ENCODE measurements at places on chromosomes 1 and 21. TPM values are rescaled to one million over a fixed set of nuclear protein-coding genes. Genes with fewer than 3 reads are reported as not detected.
A peak's percentile ranks its signal among the peaks of the same experiment; 100 is the strongest.

CELA2B gene
- total RNA-seq, result 18.3 TPM

RXFP4 gene
- total RNA-seq, result not detected

F3 gene
- 13.2 TPM for total RNA-seq

PDPN gene
- total RNA-seq, result not detected

- no peaks in the 10 kb centered on the region for H3K27me3 ChIP-seq
- DNase-seq, result peak; percentile 81
- no peaks in the 10 kb centered on the region for H3K4me1 ChIP-seq
Observed at GRCh38 chr1:215566556-215567490, at the start of gene KCTD3. Gene KCTD3, plus strand, starts transcription at chr1:215567304. Its CDS starts 382 bp downstream, at chr1:215567686.

DNA sequence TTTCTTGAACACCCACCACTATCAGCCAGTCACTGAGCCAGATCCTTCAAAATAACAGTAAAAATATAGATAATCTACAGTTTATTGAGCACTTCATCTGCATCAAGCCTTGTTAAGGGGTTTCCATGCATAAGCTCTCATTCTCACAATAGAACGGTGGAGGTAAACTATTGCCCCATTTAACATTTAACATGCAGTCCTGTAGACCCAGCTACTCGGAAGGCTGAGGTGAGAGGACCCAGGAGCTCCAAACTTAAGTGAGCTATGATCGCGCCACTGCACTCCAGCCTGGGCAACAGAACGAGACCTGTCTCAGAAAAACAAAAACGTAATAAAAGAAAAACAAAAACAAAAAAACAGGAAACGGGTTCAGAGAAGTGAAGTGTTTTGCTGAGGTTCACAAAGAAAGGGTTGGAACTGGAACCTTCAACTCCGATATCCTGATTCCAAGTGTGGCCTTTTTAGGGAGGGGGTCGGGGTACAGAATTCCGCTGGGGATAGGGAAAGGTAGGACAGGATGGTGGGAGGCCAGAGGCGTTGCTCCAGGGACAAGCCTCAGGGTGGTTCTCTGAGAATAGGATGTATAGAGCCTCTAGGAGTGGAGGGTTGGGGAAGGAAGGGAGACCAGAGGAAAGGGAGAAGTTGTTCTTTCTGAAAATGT, 11.6 kb upstream of the SESN2 start:
- no peak for DNase-seq
- no peaks in the 10 kb centered on the region for H3K27me3 ChIP-seq
- peaks cover 12% of the 10 kb centered on the region for H3K4me1 ChIP-seq
- H3K36me3 ChIP-seq, result no peaks in the 10 kb centered on the region
- no peak overlapping the region for H3K27ac ChIP-seq

DNA sequence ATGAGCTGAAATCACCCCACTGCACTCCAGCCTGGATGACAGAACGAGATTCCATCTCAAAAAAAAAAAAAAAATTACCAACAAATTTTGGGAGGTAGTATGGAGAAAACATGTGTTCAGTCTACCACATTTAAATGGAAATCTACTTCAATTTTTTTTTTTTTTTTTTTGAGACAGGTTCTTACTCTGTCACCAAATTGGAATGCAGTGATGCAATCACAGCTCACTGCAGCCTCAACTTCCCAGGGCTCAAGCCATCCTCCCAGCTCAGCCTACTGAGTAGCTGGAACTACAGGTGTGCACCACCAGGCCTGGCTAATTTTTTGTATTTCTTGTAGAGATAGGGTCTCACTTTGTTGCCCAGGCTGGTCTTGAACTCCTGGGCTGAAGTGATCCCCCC, 82.1 kb downstream of the GFI1 start:
- H3K4me3 ChIP-seq, result no peak overlapping the region
- no peak for DNase-seq
- H3K27me3 ChIP-seq, result no peaks in the 10 kb centered on the region
- H3K27ac ChIP-seq, result no peak overlapping the region

DNA sequence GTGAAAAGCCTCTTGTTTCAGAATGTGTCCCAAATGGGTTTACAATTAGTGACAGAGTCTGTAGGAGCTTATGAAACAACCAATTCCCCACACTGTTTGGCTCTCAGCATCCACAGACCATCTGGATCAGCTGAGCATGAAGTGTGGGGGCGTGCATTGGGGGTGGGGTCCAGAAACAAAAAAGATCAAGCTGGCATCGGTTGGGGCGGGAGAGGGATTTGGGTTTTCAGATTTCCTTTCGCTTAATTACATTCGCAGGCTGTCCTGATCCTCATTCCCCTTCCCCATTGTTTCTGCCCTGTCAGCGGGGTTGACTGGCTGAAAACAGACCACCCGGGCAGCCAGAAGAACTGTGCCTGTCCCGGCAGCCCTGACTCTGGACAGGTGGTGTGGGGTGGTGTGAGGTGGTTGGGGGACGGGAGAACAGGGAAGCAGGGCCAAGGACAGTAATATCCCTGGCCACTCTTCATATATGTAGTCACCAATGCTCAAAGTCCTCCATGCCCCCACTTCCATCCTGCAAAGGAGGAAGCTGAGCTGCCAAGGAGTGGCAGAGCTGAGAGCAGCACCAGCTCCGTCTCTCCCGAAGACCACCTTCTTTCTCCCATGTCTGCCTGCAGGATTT, 92.0 kb downstream of the IER5 start:
- H3K27ac ChIP-seq, result no peak overlapping the region
- H3K4me1 ChIP-seq, result peaks cover 14% of the 10 kb centered on the region
- no peaks in the 10 kb centered on the region for H3K36me3 ChIP-seq
- no peaks in the 10 kb centered on the region for H3K27me3 ChIP-seq
- peak; percentile 33 for DNase-seq
- H3K4me3 ChIP-seq, result peak overlapping the region; percentile 10

DNA sequence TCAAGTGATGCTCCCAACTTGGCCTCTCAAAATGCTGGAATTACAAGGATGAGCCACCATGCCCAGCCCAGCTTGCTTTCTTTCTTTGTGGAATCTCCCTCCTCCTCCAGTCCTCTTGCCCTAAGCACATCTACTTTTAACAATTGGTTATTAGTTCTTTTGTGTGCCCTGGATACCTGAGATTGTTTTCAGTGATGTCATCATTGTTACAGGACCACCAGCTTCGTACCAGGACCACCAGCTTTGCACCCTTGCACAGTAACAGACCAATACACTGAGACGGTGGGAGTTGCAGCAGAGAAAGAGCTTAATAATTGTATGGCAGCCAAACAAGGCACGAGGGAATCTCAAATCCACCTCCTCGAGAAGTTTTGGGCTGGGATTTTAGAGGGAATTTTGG, 71.3 kb downstream of the CNIH3 start:
- no peaks in the 10 kb centered on the region for H3K4me1 ChIP-seq
- no peak overlapping the region for H3K4me3 ChIP-seq
- H3K36me3 ChIP-seq, result no peaks in the 10 kb centered on the region
- DNase-seq, result no peak
- H3K27ac ChIP-seq, result no peak overlapping the region
- H3K27me3 ChIP-seq, result peaks cover 12% of the 10 kb centered on the region

DNA sequence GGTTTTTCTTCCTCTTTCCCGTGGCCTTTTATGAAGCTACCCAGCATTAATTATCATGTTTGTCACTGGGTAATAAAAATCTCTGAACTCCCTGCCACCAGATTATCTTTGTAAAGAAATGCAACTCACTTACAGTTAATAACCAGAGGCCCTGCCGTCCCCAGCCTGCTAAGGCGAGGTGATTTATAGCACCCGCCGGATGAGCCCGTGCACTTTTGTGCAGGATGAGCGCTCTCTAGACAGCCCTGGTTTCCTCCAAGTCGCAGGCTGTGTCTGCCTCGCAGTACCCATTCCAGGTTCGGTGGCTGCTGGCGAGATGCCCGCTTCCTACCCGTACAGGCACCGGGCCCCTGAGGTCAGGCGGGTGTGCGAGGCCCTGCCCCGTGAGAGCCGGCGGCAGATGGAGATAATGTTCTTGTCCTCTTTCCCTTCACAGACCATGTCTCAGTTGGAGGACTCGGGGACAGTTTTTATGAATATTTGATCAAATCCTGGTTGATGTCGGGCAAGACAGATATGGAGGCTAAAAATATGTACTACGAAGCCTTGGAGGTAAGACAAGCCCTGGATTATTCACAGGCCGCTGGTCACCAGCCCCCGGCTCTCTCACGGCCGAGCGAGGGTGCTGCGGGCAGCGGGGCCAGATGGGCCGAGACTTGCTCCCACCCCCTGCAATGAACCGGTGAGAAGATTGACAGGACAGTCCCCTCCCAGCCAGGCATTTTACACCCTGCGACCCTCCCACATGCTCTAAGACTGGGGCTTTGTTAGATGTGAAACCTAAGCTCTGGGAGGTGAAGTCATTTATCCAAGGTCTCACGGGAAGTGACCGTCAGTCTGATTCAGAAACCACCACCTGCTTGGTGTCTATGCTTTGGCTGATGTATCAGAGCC, 28.5 kb upstream of the SELENON start:
- peaks cover 9% of the 10 kb centered on the region for H3K36me3 ChIP-seq
- peak; percentile 83 for DNase-seq
- peak overlapping the region; percentile 64 for H3K27ac ChIP-seq
- H3K4me1 ChIP-seq, result peaks cover 45% of the 10 kb centered on the region
- peak overlapping the region; percentile 14 for H3K4me3 ChIP-seq

- DNase-seq, result peak; percentile 28
- H3K27ac ChIP-seq, result no peak overlapping the region
- peaks cover 12% of the 10 kb centered on the region for H3K27me3 ChIP-seq
- H3K4me3 ChIP-seq, result no peak overlapping the region
- H3K36me3 ChIP-seq, result no peaks in the 10 kb centered on the region
Observed at GRCh38 chr1:22365331-22366295, 86.0 kb upstream of the ZBTB40 start.

DNA sequence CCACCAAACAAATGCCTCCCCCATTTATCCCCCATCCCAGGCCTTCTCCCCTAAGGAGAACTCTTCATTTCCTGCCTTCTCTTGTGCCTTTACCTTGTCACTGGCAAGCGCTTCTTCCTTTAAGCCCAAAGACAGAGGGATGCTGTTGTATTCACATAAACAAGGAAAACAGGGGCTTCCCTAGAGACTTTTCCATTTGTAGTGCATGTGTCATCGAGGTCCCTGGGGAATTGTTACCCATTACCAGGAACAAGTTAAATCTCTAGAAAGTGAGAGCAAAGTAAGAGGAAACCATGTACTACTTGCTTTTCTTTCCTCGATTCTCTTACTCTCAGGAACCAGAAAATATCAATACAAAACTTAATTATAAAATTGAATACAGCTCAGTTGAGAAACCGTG, 114.4 kb upstream of the DPT start:
- no peaks in the 10 kb centered on the region for H3K27me3 ChIP-seq
- H3K4me1 ChIP-seq, result no peaks in the 10 kb centered on the region
- H3K36me3 ChIP-seq, result no peaks in the 10 kb centered on the region
- DNase-seq, result no peak
- no peak overlapping the region for H3K27ac ChIP-seq
- H3K4me3 ChIP-seq, result no peak overlapping the region

DNA sequence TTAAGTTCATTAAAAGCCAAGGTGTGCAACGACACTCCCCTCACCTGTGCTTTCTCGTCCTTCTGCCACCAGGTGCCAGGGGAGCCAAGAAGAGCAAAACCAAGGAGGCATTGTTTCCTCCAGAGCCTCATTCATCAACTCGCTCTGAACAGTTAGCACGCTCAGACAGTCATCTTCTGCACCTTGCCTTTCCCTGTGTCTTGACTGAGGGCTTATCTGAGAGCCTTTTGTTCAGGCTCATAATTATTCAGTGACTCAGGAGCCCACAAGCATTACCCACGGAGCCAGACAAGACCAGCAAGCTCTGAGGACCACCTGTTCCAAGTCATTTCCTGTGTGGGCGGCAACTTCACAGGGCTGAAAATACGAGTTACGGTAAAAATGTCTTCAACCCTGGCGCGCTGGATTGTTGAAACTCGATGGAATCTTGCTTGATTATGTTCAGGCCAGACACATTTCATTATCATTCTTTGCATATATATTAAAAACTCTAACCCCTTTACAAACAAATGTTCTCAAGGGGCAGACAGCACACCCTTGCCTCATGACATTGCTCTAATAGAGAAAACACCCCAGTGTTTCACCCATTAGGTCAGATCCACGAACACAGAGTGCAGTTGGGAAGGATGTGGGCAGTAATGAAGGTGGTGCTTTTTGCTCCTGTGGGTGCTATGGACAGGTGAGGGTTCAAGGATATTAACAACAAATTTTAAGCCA, 89.7 kb upstream of the RUNX1 start:
- no peaks in the 10 kb centered on the region for H3K36me3 ChIP-seq
- peak overlapping the region; percentile 27 for H3K4me3 ChIP-seq
- H3K4me1 ChIP-seq, result peaks cover 46% of the 10 kb centered on the region

DNA sequence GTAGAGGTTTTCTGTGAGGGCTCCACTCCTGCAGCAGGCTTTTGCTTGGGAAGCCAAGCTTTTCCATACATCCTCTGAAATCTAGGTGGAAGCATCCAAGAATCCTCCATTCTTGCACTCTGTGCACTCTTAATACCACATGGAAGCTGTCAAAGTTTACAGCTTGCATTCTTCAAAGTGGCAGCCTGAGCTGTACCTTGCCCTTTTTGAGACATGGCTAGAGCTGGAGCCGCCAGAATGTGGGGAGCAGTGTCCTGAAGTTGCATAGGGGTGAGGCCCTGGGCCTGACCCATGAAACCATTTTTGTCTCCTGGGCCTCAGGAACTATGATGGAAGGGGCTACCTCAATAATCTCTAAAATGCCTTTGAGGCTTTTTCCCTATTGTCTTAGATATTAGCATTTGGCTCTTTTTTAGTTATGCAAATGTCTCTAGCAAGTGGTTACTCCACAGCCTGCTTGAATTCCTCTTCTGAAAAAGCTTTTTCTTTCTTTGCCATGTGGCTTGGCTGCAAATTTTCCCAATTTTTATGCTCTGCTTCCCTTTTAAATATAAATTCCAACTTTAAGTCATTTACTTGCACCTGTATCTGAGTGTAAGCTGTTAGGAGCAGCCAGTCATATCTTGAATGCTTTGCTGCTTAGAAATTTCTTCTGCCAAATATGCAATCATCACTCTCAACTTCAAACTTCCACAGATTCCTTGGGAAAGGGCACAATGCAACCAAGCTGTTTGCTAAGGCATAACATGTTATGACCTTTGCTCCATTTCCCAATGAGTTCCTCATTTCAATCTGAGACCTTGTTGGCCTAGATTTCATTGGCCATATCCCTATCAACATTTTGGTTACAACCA, 92.1 kb upstream of the ARTN start:
- H3K4me3 ChIP-seq, result no peak overlapping the region
- H3K27ac ChIP-seq, result no peak overlapping the region
- H3K4me1 ChIP-seq, result peaks cover 5% of the 10 kb centered on the region
- no peaks in the 10 kb centered on the region for H3K27me3 ChIP-seq
- no peaks in the 10 kb centered on the region for H3K36me3 ChIP-seq
- no peak for DNase-seq

- H3K27me3 ChIP-seq, result no peaks in the 10 kb centered on the region
- H3K4me3 ChIP-seq, result no peak overlapping the region
- no peaks in the 10 kb centered on the region for H3K4me1 ChIP-seq
- H3K27ac ChIP-seq, result no peak overlapping the region
- no peaks in the 10 kb centered on the region for H3K36me3 ChIP-seq
Observed at GRCh38 chr1:1677718-1678580, 14.6 kb downstream of the SLC35E2B start.

- no peak for DNase-seq
- no peaks in the 10 kb centered on the region for H3K27me3 ChIP-seq
- peaks cover 30% of the 10 kb centered on the region for H3K36me3 ChIP-seq
- no peak overlapping the region for H3K4me3 ChIP-seq
Observed at GRCh38 chr21:44090325-44090724, 16.9 kb upstream of the PWP2 start.
